Keratinocyte (primary cell): ENCODE measurements at places on chromosomes 1 and 21.

GRCh38 chr1:179941454-179941853, 13.2 kb upstream of the CEP350 start:
- DNase-seq: no peak

DNA sequence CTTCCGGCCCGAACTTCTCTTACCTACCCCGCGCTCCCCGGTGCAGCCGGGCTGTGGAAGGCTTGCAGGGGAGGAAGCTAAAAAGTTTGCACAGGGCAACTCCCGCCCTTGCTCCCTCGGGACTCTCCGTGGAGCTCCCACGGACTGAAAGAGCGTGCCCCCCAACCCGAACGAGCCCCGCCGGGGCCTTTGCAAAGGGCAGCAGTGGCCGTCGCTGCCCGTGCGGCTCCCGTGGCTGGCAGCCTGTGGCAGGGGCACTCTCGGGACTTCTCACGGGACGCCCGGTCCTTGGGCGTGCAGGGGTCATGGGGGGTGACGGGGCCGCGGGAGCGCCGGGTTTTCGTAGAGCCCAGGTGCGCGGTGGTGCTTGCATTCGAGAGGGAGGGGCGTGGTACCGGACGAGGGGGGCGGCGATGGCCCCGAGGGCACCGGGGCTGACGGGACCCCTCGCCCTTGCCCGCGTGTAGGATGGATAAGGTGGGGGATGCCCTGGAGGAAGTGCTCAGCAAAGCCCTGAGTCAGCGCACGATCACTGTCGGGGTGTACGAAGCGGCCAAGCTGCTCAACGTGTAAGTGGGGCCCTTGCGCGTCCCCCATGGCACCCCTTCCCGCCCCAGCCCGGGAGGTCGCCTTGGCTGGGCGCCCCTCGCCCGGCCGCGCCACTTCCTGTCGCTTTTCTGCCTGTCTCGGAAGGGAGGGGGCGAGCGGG, 711 bp downstream of the GADD45A start:
- no peak for DNase-seq

GRCh38 chr1:220979371-220979770, 100.1 kb downstream of the HLX start:
- DNase-seq: no peak

DNA sequence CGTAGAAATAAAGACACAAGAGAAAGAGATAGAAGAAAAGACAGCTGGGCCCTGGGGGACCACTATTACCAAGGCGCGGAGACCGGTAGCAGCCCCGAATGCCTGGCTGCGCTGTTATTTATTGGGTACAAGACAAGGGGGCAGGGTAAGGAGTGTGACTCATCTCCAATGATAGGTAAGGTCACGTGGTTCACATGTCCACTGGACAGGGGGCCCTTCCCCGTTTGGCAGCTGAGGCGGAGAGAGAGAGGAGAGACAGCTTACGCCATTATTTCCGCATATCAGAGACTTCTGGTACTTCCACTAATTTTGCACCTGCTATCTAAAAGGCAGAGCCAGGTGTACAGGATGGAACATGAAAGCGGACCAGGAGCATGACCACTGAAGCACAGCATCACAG, 4.1 kb upstream of the TPRG1L start:
- no peak for DNase-seq

- no peak for DNase-seq
Measured at GRCh38 chr1:69295265-69295664, 272.5 kb upstream of the LRRC7 start.

- DNase-seq: no peak
Measured at GRCh38 chr1:71364236-71364635, 283.4 kb upstream of the ZRANB2 start.

DNA sequence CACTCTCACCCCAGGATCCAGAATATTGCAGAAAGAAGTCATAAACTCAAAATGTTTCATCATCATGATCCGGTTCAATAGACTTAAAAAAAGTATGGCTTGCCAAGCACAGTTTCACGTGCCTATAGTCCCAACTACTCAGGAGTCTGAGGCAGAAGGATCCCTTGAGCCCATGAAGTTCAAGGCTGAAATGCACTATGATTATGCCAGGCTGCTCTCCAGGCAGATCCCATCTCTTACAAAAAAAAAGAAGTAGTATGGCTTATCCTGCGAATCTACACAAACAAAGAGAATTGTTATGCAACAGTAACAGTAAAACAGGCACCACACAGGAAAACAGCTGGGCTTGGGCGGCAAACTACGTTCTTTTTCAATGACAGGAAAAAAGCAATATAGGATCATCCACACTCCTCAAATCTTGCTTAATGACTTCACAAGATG, 76.2 kb downstream of the EIF4G3 start:
- no peak for DNase-seq
